ENCODE measurements at places on chromosomes 1 and 21. TPM values are rescaled to one million over a fixed set of nuclear protein-coding genes. Genes with fewer than 3 reads are reported as not detected.

The SLC2A5 gene
- total RNA-seq = not detected

The NEGR1 gene
- total RNA-seq = 0.55 TPM

The C1orf94 gene
- not detected for total RNA-seq

The PPCS gene
- 44.2 TPM for total RNA-seq

The PLA2G5 gene
- not detected for total RNA-seq

The GPR37L1 gene
- not detected for total RNA-seq

The TMEM201 gene
- 8.8 TPM for total RNA-seq

The C1orf159 gene
- 25.1 TPM for total RNA-seq

The OXCT2 gene
- 0.42 TPM for total RNA-seq

DNA sequence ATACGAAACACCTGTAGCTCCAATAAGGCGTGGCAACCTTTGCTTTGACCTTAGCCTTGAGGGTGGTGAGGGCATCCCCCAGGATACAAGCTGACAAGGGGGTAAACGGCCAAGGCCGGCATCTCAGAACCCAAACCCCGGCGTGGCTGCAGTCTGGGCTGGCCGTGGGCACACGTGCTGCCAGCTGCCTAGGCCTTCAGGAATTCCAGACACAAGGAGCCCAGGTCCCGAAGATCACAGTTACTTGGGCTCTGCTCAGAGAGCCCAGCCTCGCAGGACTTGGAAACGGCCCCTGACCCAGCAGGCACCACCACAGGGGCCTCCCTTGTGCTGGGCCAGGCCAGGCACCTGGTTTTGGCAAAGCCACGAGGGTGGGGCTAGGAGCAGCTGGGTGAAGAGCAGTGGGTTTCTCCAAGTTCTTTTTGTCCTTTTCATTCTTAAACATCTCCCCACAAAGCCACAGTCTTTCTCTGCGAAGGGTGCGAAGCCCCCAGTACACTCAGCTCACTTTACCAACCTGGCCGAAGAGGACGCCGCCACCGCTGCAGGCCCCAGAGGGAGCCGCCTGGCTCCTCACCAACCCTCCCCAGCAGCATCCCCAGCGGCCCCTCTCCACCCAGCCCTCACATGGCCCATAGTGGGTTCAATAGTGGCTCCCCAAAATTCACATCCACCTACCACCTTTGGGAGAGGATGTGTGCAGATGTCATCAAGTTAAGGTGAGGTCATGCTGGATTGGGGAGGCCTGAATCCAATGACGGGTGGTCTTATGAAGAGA, 26.8 kb downstream of the PRDM15 start:
- H3K27me3 ChIP-seq = no peaks in the 10 kb centered on the region
- H3K4me1 ChIP-seq = no peaks in the 10 kb centered on the region
- no peak overlapping the region for H3K4me3 ChIP-seq

- no peak overlapping the region for H3K4me3 ChIP-seq
- no peaks in the 10 kb centered on the region for H3K36me3 ChIP-seq
- no peak for DNase-seq
- H3K4me1 ChIP-seq = no peaks in the 10 kb centered on the region
Observed at GRCh38 chr1:247360116-247360898, 28.6 kb upstream of the ZNF496 start.

- no peaks in the 10 kb centered on the region for H3K36me3 ChIP-seq
- no peaks in the 10 kb centered on the region for H3K27me3 ChIP-seq
- H3K27ac ChIP-seq = no peak overlapping the region
- no peak overlapping the region for H3K4me3 ChIP-seq
- no peak for DNase-seq
Observed at GRCh38 chr1:51669816-51670215, 52.9 kb downstream of the OSBPL9 start.

GRCh38 chr1:207824691-207825408, 73.0 kb downstream of the CD46 start:
- DNase-seq = no peak
- H3K4me3 ChIP-seq = no peak overlapping the region
- peaks cover 59% of the 10 kb centered on the region for H3K4me1 ChIP-seq
- no peaks in the 10 kb centered on the region for H3K36me3 ChIP-seq
- H3K27me3 ChIP-seq = no peaks in the 10 kb centered on the region
- peak overlapping the region; percentile 94 for H3K27ac ChIP-seq

DNA sequence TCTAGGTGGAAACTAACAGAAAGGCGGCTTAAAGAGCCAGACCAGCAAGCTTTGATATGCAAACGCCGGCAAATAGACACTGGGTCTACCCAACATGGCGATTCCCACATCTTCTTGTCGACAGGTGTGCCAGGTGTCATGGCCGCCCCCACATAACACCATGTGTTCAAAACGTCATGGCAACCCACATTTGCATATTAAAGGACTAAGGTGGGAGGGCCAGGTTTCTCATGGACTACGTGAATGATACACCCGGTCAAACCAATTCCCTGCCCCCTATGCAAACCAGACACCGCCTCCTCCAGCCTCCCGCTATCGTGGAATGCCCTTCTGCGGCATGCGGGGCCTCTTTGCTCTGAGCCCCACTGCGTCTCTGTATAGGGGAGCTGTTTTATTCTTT, 41.3 kb downstream of the ICOSLG start:
- H3K27me3 ChIP-seq = no peaks in the 10 kb centered on the region
- DNase-seq = no peak
- H3K4me1 ChIP-seq = peaks cover 3% of the 10 kb centered on the region
- no peak overlapping the region for H3K27ac ChIP-seq
- H3K4me3 ChIP-seq = no peak overlapping the region

DNA sequence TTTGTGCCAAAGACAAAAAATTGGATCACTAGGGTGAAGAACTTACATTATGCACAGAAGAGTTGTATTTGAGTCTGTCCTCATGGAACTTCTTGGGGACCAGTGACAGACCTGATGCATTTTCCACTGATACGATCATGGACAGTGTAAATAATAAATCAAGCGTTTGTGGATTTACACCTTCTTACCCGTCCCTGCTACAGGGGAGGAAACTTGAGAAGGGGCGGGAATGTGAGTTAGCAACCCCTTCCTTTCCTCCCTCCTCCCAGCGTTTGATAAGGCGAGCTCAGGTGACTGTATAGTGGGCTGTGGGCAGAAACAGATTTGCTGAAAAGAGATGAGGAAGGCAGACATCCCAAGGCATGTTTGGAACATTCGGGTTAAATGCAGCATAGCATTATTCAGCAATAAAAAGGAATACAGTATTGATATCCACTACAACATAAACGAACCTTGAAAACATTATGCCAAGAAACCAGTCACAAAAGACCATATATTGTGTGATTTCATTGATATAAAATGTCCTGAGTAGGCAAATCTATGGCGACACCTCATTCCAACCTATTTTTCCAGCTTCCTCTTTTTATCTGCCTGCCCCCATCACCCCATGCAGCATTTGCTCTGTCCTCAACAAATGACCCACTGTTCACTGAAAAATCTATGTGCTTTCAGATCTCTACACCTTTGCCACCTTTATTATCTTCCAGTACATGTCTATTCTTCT, 128.7 kb downstream of the ZZZ3 start:
- H3K36me3 ChIP-seq = peaks cover under 1% of the 10 kb centered on the region
- DNase-seq = no peak
- H3K27ac ChIP-seq = no peak overlapping the region

GRCh38 chr1:7456722-7457082, 314.4 kb upstream of the VAMP3 start:
- no peak overlapping the region for H3K27ac ChIP-seq
- DNase-seq = no peak
- H3K4me1 ChIP-seq = no peaks in the 10 kb centered on the region

DNA sequence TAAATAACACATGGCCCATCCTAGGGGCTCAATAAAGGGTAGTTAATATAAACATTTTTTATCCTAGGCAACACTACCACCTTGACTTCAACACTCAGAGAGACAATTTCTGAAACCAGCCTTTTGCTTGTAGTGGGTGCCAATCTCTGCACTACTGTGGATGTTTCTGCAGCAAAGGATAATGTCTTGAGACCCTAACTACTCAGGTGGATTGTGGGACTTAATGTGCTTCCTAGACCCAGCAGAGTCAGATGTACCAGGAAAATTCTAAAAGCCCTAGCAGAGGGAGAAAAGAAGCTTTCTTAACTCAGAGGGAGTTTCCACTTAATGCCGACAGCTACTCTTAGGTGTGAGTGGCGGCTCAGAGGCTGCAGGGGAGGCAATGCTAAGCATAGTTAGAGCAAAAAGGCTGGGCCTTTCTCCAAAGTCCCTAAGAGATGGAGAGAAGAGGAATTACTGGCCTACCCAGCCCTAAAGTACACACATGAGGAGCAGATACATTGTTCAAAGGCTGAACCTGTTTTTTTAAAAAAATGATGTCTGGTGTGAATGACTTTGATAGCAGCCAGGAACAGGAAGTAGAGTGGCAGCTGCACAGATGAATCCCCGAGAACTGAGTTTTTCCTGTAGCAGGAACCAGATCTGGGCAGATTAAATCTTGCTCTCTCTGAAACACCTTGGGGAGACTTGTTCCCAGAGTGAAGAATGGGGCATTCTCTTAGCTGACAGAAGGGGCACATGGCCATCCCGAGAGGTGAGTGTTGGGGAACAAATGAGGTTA, 33.5 kb upstream of the ABCD3 start:
- H3K36me3 ChIP-seq = no peaks in the 10 kb centered on the region
- peaks cover 3% of the 10 kb centered on the region for H3K4me1 ChIP-seq
- no peak overlapping the region for H3K27ac ChIP-seq

- H3K27ac ChIP-seq = no peak overlapping the region
- no peaks in the 10 kb centered on the region for H3K36me3 ChIP-seq
- H3K27me3 ChIP-seq = no peaks in the 10 kb centered on the region
- no peaks in the 10 kb centered on the region for H3K4me1 ChIP-seq
- no peak overlapping the region for H3K4me3 ChIP-seq
Observed at GRCh38 chr1:25747046-25747719, 52.8 kb upstream of the SELENON start.

- no peaks in the 10 kb centered on the region for H3K36me3 ChIP-seq
- no peak for DNase-seq
- no peak overlapping the region for H3K4me3 ChIP-seq
- H3K27me3 ChIP-seq = no peaks in the 10 kb centered on the region
Observed at GRCh38 chr1:201053155-201053860, 29.8 kb upstream of the KIF21B start.

DNA sequence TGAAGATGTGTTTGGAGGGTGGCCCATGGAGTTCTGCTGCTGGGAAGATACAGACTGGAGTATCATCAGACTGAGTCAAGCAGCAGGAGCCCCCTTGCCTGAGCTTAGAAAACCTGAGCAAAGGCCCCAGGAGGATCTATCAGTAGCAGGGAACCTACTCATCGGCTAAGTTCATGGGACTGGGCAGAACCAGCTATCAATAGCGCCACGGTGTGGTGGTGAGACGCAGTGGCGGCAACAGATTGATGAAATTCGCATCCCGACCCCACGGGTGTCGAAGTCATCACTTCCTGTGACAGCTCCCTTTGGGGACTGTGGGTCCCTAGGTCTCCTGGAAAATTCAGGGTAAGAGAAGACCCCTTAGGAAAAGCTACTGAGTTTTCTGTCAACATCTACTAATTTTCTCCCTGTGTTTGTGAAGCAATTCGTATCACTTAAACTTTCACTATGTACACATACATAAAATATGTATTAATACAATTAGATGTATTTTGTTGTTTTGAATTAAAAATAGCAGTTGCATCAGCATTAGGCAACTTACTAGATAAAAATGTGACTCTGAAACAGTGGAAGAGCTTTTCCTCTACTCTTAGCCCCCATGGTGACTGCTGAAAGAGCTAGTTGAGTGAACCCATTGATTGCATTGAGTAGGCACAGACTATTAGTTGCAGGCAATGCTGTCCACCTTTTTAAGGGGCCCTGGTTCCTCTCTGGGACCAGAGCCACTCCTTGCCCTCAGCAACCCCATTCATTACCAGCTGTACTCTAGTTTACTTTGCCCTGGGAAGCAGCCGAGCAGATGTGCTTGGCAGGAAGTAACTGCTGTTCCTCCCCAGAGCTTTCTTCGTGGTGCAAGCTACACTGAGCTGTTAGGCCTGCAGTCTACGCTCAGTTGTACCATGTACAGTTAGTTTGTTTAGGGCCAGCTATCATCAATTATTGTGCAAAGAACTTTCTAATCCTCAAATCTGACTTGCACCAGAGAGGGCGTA, 7.3 kb upstream of the CACNA1S start:
- no peak overlapping the region for H3K27ac ChIP-seq
- no peak overlapping the region for H3K4me3 ChIP-seq
- no peaks in the 10 kb centered on the region for H3K36me3 ChIP-seq
- DNase-seq = peak; percentile 33
- peaks cover 7% of the 10 kb centered on the region for H3K27me3 ChIP-seq

- peaks cover 14% of the 10 kb centered on the region for H3K4me1 ChIP-seq
- H3K27ac ChIP-seq = no peak overlapping the region
- no peaks in the 10 kb centered on the region for H3K36me3 ChIP-seq
- no peaks in the 10 kb centered on the region for H3K27me3 ChIP-seq
- H3K4me3 ChIP-seq = no peak overlapping the region
- DNase-seq = no peak
Observed at GRCh38 chr21:42672699-42673458, 19.5 kb downstream of the PDE9A start.

DNA sequence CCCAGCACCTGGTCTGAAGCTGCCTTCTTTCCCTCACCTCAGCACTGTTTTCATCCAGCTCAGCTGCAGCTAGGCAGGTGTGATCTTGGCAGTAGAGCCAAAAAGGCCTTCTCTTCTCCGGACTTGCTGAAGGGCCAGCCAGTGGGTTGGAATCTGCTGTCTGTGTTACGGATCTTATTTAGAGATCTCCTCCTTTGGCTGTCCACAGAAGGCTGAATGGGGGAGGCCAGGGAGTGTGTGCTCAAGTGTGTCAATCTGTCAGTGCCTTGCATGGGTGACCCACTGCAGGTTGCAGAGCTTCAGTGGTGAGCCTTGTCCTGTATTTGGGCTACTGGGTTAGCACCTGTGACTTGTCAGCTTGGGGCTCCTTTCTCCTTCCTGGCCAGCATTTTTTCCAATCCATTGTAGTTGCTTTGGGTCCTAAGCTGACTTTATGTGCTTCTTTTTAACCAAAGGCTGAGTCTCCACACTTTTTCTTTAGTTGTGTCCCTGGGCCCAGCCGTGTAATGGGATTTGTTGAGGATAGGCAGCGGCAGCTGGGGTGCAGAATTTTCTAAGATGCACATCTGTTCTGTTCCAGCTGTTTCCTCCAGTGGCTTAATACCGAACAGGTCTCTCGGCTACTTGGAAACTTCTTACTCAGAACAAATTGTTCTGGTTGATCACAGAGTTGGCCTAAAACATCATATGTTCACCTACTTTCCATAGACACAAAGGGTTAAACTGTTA, 126.8 kb downstream of the PEX14 start:
- H3K4me3 ChIP-seq = no peak overlapping the region
- H3K4me1 ChIP-seq = no peaks in the 10 kb centered on the region
- H3K27me3 ChIP-seq = no peaks in the 10 kb centered on the region
- no peak for DNase-seq
- peaks cover 4% of the 10 kb centered on the region for H3K36me3 ChIP-seq
- H3K27ac ChIP-seq = no peak overlapping the region

GRCh38 chr1:232834066-232834465, 28.9 kb downstream of the MAP10 start:
- H3K27me3 ChIP-seq = peaks cover 5% of the 10 kb centered on the region
- H3K4me1 ChIP-seq = no peaks in the 10 kb centered on the region
- no peaks in the 10 kb centered on the region for H3K36me3 ChIP-seq
- no peak overlapping the region for H3K27ac ChIP-seq
- H3K4me3 ChIP-seq = no peak overlapping the region
- DNase-seq = no peak

Measured in natural killer cell (primary cell).